Sciatic nerve (tissue), 2 donors: ENCODE measurements at places on chromosomes 16 and 17. TPM values are rescaled to one million over a fixed set of nuclear protein-coding genes. Genes with fewer than 3 reads are reported as not detected.

NSMCE1 gene
- 39.5 TPM for total RNA-seq

TEKT5 gene
- total RNA-seq, result not detected

ABCC12 gene
- not detected for total RNA-seq

GRCh38 chr17:40345994-40346764, 18.4 kb downstream of the GJD3 start:
- no peak for DNase-seq

DNA sequence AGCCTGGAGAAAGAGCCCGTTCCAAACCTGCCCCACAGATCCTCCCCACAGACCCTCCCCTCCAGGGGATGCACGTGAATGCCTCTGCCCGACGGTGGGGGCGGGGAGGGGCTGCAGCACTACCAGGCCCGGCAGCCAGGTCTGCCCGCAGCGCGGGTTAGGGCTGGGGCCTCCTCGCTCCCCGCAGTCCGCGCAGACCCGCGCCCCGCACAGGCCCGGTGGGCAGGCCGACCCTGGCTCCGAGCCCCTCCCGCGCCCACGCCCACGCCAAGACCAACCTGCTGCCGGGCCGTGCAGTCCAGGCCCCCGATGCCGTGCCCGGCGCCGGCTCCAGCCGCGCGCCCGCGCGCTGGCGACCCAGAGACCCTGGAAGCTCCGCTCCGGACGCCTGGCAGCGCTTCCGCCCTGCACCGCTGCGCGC, at the start of gene RPUSD1:
RPUSD1 (minus strand) TSS at position 404 of the 421 bp plus-strand sequence. CDS start 644 bp downstream, outside the sequence.
- no peak for DNase-seq

GRCh38 chr17:21235921-21236320, 17.3 kb downstream of the NATD1 start:
- no peak for DNase-seq

- no peak for DNase-seq
Measured at GRCh38 chr17:6358131-6358530, 76.8 kb downstream of the AIPL1 start.
